Lung microvascular endothelial cell (primary cell): ENCODE measurements at places on chromosomes 7 and 10.

GRCh38 chr10:80444646-80445319, 9.3 kb upstream of the TSPAN14 start:
- peak; percentile 84 for DNase-seq

DNA sequence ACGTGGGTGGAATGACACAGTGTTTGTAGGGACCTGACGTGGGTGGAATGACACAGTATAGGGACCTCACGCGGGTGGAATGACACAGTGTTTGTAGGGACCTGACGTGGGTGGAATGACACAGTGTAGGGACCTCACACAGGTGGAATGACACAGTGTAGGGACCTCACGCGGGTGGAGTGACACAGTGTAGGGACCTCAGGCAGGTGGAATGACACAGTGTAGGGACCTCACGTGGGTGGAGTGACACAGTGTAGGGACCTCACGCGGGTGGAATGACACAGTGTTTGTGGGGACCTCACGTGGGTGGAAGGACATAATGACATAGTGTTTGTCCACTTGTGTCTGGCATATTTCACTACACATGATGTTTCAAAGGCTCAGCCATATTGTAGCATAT, 19.3 kb downstream of the PPP2R2D start:
- no peak for DNase-seq

- no peak for DNase-seq
Observed at GRCh38 chr10:79101560-79102497, 33.1 kb downstream of the ZMIZ1 start.

DNA sequence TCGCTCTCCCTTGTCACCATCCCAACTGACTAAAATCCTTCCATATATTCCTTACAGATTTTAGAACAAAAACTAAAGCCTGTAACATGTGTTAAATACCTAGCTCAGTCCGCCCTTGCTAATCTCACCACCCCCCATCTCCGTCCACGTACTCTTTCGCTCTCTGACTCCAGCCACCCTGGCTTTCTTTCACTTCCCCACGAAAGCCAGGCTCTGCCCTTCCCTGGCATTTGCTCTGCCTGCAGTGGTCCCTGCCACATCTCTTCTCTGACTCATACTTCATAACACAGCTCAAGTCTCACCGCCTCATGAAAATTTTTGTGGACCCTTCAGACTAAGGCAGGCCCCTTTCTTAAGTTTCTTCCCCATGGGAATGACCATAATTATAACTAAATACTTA, 11.7 kb upstream of the GPAM start:
- no peak for DNase-seq

- DNase-seq, result no peak
Observed at GRCh38 chr10:132383751-132384196, 13.2 kb upstream of the PWWP2B start.

GRCh38 chr10:78339251-78339650, 305.6 kb downstream of the RPS24 start:
- DNase-seq, result no peak

DNA sequence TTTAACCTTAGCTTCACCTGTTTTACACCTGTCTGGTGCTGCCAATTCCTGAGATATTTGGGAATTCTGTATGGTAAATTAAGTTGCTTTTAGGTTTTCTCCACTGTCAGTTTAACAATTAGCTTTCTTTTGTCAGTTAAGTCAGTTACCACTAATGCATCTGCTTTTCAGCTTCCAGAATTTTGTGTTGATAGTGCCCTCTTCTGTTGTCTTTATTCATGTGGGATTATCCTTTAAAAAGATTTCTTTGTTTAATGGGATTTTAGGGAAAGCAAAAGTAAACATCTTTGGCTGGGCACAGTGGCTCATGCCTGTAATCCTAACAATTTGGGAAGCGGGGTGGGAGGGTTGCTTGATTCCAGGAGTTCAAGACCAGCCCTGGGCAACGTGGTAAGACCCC, 8.1 kb downstream of the TFAM start:
- DNase-seq, result peak; percentile 9

GRCh38 chr10:17235136-17235535, 7.1 kb downstream of the VIM start:
- peak; percentile 30 for DNase-seq

- DNase-seq, result no peak
Observed at GRCh38 chr7:3568516-3568915, 267.5 kb downstream of the SDK1 start.

- DNase-seq, result no peak
Observed at GRCh38 chr10:91495402-91495801, 85.3 kb downstream of the HECTD2 start.

DNA sequence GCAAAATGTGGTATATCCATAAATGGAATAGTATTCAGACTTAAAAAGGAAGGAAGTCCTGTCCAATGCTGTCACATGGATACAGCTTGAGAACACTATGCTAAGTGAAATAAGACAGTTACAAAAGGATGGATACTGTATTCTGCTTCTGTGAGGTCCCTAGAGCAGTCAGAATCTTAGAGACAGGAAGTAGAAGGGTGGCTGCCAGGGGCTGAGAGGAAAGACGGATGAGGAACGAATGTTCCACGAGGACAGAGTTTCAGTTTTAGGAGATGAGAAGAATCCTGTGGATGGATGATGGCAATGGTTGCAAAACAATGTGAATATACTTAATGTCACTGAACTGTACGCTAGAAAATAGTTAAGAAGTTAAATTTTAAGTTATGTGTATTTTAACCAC, 3.8 kb downstream of the PRKCQ start:
- DNase-seq, result no peak

GRCh38 chr7:150945853-150946420, 32.2 kb downstream of the KCNH2 start:
- DNase-seq, result no peak

GRCh38 chr7:112156412-112156811, 49.8 kb downstream of the DOCK4 start:
- no peak for DNase-seq

- DNase-seq, result no peak
Observed at GRCh38 chr10:34049469-34049868, 715.0 kb upstream of the NRP1 start.

- no peak for DNase-seq
Observed at GRCh38 chr7:78675511-78675910, 778.0 kb downstream of the MAGI2 start.

DNA sequence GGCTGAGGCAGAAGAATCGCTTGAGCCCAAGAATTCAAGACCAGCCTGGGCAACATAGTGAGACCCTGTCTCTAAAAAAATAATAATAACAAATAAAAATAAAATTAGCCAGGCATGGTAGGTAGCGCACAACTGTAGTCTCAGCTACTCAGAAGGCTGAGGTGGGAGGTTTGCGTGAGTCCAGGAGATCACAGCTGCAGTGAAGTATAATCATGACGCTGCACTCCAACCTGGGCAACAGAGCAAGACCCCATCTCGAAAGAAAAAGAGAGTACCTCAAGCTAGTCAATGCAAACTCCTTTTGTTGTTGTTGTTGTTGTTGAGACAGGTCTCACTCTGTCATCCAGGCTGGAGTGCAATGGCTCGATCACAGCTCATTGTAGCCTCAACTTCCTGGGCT, 34.0 kb upstream of the NFE2L3 start:
- no peak for DNase-seq

GRCh38 chr10:100622946-100623345, 87.2 kb downstream of the HIF1AN start:
- no peak for DNase-seq

- peak; percentile 34 for DNase-seq
Observed at GRCh38 chr10:20971901-20972300, 74.8 kb upstream of the NEBL start.

DNA sequence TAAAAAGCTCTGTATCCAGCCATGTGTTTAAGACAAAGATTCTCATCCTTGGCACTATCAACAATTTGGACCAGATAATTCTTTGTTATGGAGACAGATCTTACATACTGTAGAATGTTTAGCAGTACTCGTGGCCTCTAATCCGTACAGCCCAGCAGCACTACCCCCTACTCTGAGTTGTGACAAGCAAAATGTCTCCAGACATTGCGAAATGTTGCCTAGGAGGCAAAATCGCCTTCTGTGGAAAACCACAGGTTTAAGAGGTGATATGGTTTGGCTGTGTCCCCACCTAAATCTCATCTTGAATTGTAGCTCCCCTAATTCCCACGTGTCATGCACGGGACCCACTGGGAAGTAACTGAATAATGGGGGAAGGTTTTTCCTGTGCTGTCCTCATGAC, 186.7 kb downstream of the CHCHD3 start:
- no peak for DNase-seq

GRCh38 chr7:30266686-30267085, 17.7 kb upstream of the ZNRF2 start:
- no peak for DNase-seq

DNA sequence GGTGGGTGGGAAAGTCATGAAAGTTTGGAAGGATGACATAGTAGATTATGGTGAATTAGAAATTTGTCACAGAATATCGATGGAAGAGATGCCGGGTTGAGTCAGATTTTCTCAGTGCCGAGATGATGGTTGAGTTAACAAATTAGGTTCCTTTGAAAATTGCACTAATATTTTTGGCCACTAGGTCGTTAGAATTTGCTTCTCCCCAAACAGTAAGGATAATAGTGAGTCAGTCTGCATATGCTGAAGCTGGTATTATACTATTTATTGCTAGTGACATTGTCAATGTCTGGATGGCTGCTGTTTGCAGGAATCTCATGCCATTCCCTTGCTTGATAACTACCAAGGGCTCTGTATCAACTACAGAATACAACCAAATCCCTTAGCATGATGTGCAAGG, 37.7 kb upstream of the MINDY3 start:
- peak; percentile 14 for DNase-seq

GRCh38 chr7:134473861-134474291, 15.0 kb upstream of the AKR1B1 start:
- DNase-seq, result no peak

DNA sequence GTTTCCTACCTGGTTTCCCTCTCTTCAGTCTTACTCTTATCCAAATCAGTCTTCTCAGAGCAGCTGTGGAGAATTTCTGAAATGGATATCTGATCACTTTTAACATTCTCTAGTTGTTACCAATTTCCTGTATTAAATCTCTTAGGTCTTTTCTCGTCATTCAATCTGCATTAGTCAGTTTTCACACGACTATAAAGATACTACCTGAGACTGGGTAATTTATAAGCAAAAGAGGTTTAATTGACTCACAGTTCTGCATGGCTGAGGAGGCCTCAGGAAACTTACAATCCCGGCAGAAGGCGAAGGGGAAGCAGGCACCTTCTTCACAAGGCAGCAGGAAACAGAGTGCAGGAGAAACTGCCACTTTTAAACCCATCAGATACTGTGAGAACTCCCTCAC, 444.8 kb downstream of the GATA3 start:
- DNase-seq, result no peak

DNA sequence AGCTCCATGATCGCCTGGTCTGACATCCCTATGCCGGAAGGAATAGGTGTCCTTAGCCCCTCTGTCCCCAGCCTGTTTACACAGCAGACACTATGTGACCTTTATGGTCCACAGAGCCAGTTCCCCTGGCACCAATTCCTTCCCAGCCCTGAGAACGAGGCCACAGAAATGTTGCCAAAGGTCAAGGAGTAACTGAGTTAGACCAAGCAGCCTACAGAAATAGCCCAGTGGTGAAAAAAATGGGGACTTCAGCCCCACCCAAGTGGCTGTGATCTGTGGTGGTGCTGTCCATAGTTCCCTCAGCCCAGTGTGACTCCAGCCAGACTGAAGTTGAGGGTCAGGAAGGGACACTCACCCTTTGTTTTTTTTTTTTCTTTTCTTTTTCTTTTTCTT, 2.5 kb downstream of the PGAM2 start:
- DNase-seq, result no peak

GRCh38 chr7:45237788-45238461, 80.3 kb downstream of the RAMP3 start:
- DNase-seq, result no peak

- DNase-seq, result no peak
Observed at GRCh38 chr10:112996462-112996861, 46.4 kb downstream of the TCF7L2 start.

- DNase-seq, result no peak
Observed at GRCh38 chr7:23787272-23787671, 77.3 kb downstream of the STK31 start.

DNA sequence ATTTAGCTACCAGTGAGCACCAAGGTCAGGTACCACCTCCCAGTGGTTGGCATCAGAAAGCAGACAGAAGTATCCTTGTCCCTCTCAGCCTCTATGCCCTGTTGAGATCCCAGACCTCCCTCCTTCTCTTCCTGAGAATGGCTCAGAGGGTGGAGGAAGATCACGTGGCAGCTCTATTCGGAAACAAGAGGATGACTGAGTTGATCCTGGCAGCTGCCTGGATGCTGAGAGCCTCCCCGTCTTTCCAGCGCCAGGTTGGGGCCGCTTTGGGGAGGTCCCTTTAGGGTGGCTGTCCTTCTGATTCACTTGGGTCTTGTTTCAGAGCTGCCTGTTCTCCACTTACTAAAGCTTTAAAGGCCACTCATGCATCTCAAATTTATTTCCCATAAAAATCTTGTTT, 36.9 kb upstream of the NPFFR1 start:
- DNase-seq, result no peak

DNA sequence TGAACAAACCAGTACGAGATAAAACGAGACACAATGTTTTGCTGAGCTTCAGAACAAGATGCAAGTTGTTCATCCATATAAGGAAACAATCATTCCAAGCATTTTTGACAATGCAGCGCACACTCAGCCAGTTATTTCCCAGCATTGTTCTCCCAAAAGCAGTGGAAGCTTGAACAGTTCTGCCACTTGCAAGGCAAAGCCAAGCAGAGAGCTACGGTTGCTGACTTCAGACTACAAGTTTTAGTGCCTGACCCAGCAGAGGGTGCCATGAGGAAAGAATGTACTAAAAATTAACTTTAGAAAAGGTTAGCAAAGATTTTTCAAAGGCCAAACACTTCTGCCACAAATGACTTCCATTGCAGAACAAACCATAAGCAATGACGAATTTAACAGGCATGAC, 152.5 kb downstream of the SLC25A13 start:
- no peak for DNase-seq

GRCh38 chr7:67387851-67388250, 391.2 kb downstream of the TYW1 start:
- DNase-seq, result no peak

- DNase-seq, result peak; percentile 45
Observed at GRCh38 chr7:96416599-96416998, 94.7 kb upstream of the SLC25A13 start.

- no peak for DNase-seq
Observed at GRCh38 chr7:2037301-2037807, 195.4 kb downstream of the MAD1L1 start.
